ENCODE measurements at places on chromosomes 3 and 15. TPM values are rescaled to one million over a fixed set of nuclear protein-coding genes. Genes with fewer than 3 reads are reported as not detected.
A peak's percentile ranks its signal among the peaks of the same experiment; 100 is the strongest.

The SLC7A14 gene
- total RNA-seq, result 2.8 TPM

GRCh38 chr3:71513081-71513480 is 70.4 kb downstream of the FOXP1 start:
- DNase-seq, result no peak
- H3K27ac ChIP-seq, result no peak overlapping the region
- peaks cover 59% of the 10 kb centered on the region for H3K4me1 ChIP-seq
- H3K27me3 ChIP-seq, result no peaks in the 10 kb centered on the region

- DNase-seq, result peak; percentile 75
- H3K4me3 ChIP-seq, result peak overlapping the region; percentile 83
- H3K36me3 ChIP-seq, result peaks cover 22% of the 10 kb centered on the region
- H3K27ac ChIP-seq, result peak overlapping the region; percentile 85
- no peaks in the 10 kb centered on the region for H3K27me3 ChIP-seq
Measured at GRCh38 chr3:52055537-52056351, 627 bp downstream of the DUSP7 start.

DNA sequence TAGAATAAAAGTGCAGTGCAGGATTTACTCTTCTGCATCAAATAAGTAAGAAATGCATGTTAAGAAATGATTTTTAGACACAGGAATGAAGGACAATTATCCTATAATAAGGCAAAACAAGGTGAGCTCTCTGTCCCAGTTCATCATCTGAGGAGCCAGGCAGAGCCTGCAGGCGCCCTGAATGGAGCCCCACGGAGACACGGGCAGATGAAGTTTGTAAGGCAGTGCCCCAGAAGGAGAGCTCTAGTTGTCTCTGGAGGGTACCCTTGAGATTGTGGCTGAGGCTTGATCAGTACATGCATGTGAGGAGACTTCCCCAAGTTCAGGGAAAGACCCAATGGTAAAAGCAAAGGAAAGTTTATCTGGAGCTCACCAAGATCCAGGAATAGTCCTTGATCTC is 50.3 kb downstream of the ATP10A start:
- H3K4me1 ChIP-seq, result no peaks in the 10 kb centered on the region
- H3K27ac ChIP-seq, result no peak overlapping the region
- H3K36me3 ChIP-seq, result no peaks in the 10 kb centered on the region
- DNase-seq, result no peak
- H3K27me3 ChIP-seq, result no peaks in the 10 kb centered on the region

GRCh38 chr15:75232826-75233503 is 25.2 kb upstream of the GOLGA6C start:
- H3K4me1 ChIP-seq, result no peaks in the 10 kb centered on the region
- H3K4me3 ChIP-seq, result no peak overlapping the region
- H3K36me3 ChIP-seq, result no peaks in the 10 kb centered on the region

- peak overlapping the region; percentile 71 for H3K27ac ChIP-seq
- no peaks in the 10 kb centered on the region for H3K36me3 ChIP-seq
- H3K27me3 ChIP-seq, result no peaks in the 10 kb centered on the region
- DNase-seq, result no peak
- H3K4me3 ChIP-seq, result no peak overlapping the region
Measured at GRCh38 chr3:100005665-100006393, 108.5 kb downstream of the FILIP1L start.

The TLE3 gene
- 51.2 TPM for total RNA-seq

The BUB1B gene
- total RNA-seq, result 2.0 TPM

GRCh38 chr3:128218548-128219257 is 65.4 kb downstream of the EEFSEC start:
- H3K27ac ChIP-seq, result no peak overlapping the region
- H3K36me3 ChIP-seq, result no peaks in the 10 kb centered on the region
- DNase-seq, result no peak
- H3K4me3 ChIP-seq, result no peak overlapping the region

DNA sequence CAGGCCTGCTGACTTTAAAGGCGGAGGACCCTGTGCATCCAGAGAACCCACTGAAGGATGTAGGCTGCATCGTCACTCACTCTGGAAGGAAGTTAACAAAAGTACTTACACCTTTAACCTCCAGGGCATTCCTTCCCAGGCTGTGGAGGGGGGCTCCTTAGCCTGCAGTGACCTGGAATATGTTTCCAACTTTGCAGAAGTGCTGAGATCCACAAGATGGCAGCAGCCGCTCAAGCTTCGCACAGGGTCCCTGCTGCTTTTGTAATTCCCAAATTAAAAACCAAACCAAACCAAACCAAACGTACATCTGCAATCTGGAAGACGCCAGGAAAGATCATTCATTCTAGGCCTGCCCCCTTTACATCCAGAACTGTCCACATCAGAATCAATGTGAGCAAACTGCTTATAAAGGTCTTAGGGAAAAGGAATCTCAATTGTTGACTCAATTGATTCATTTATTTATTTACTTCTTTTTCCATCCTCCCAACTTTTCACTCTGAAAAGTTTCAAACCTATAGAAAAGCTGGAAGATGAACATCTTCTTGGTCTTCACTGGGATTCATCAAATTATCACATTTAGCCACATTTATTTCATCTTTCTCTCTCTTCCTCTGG is 70.5 kb upstream of the KLHL25 start:
- no peaks in the 10 kb centered on the region for H3K27me3 ChIP-seq
- no peaks in the 10 kb centered on the region for H3K36me3 ChIP-seq
- H3K4me1 ChIP-seq, result no peaks in the 10 kb centered on the region
- no peak overlapping the region for H3K4me3 ChIP-seq
- no peak overlapping the region for H3K27ac ChIP-seq
- DNase-seq, result no peak

GRCh38 chr3:76527773-76528172 is 512.1 kb upstream of the ROBO2 start:
- H3K4me3 ChIP-seq, result no peak overlapping the region
- no peaks in the 10 kb centered on the region for H3K36me3 ChIP-seq
- DNase-seq, result no peak
- no peaks in the 10 kb centered on the region for H3K27me3 ChIP-seq
- no peak overlapping the region for H3K27ac ChIP-seq
- H3K4me1 ChIP-seq, result no peaks in the 10 kb centered on the region

DNA sequence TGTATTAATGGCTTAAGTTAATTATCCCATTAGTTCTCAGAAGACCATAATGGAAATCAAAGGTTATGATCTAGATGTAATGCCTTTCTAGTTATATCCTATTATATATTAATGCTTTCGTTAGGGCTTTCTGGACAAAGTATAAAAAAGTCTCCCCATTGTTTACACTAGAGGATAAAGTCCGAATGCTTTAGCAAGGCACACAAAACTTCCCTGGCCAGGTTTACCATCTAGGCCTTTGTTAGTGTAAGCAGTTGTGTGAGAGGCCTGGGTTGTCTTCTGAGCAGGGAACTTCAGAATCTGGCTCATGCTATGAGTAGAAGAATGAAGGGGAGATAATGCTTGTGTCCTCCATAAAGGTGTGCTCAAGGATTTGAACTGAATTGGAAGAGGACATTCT is 106.3 kb upstream of the MEIS2 start:
- H3K36me3 ChIP-seq, result no peaks in the 10 kb centered on the region
- DNase-seq, result no peak
- no peaks in the 10 kb centered on the region for H3K4me1 ChIP-seq
- no peaks in the 10 kb centered on the region for H3K27me3 ChIP-seq
- H3K4me3 ChIP-seq, result no peak overlapping the region
- no peak overlapping the region for H3K27ac ChIP-seq

DNA sequence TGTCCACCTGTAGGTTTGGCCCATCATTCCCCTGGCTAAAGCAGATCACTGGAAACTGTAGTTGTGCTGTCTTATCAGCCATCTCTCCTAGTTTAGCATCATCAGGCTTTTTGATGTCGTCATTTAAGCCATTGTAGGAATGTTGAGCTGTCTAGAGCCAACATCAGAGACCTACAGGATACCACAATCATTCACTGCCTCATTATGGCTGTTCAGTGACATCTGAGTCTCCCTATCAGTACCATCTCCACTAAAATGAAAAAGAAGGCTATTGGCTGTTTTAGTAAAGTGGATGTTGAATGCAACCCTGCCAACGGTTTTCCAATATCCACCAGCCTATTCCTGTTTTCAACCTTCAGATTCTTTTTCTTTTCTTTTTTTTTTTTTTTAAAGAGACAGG is 29.2 kb downstream of the RLBP1 start:
- H3K4me1 ChIP-seq, result peaks cover 5% of the 10 kb centered on the region
- no peak overlapping the region for H3K27ac ChIP-seq
- H3K36me3 ChIP-seq, result peaks cover 100% of the 10 kb centered on the region
- no peaks in the 10 kb centered on the region for H3K27me3 ChIP-seq

GRCh38 chr3:131082246-131082645 is 55.6 kb downstream of the NEK11 start:
- no peak for DNase-seq
- no peak overlapping the region for H3K27ac ChIP-seq
- peaks cover 2% of the 10 kb centered on the region for H3K36me3 ChIP-seq
- no peaks in the 10 kb centered on the region for H3K27me3 ChIP-seq
- no peak overlapping the region for H3K4me3 ChIP-seq

- H3K27me3 ChIP-seq, result no peaks in the 10 kb centered on the region
- no peak for DNase-seq
- no peak overlapping the region for H3K27ac ChIP-seq
- H3K4me1 ChIP-seq, result peaks cover 67% of the 10 kb centered on the region
- H3K36me3 ChIP-seq, result no peaks in the 10 kb centered on the region
- no peak overlapping the region for H3K4me3 ChIP-seq
Measured at GRCh38 chr15:73928971-73929627, 2.8 kb downstream of the LOXL1 start.

GRCh38 chr3:139638518-139638917 is 39.3 kb downstream of the NMNAT3 start:
- H3K4me3 ChIP-seq, result no peak overlapping the region
- no peaks in the 10 kb centered on the region for H3K27me3 ChIP-seq
- H3K27ac ChIP-seq, result no peak overlapping the region
- no peaks in the 10 kb centered on the region for H3K4me1 ChIP-seq

GRCh38 chr3:148878095-148878494 is 13.0 kb downstream of the CPA3 start:
- H3K27me3 ChIP-seq, result no peaks in the 10 kb centered on the region
- H3K36me3 ChIP-seq, result no peaks in the 10 kb centered on the region
- no peak for DNase-seq
- H3K27ac ChIP-seq, result no peak overlapping the region

DNA sequence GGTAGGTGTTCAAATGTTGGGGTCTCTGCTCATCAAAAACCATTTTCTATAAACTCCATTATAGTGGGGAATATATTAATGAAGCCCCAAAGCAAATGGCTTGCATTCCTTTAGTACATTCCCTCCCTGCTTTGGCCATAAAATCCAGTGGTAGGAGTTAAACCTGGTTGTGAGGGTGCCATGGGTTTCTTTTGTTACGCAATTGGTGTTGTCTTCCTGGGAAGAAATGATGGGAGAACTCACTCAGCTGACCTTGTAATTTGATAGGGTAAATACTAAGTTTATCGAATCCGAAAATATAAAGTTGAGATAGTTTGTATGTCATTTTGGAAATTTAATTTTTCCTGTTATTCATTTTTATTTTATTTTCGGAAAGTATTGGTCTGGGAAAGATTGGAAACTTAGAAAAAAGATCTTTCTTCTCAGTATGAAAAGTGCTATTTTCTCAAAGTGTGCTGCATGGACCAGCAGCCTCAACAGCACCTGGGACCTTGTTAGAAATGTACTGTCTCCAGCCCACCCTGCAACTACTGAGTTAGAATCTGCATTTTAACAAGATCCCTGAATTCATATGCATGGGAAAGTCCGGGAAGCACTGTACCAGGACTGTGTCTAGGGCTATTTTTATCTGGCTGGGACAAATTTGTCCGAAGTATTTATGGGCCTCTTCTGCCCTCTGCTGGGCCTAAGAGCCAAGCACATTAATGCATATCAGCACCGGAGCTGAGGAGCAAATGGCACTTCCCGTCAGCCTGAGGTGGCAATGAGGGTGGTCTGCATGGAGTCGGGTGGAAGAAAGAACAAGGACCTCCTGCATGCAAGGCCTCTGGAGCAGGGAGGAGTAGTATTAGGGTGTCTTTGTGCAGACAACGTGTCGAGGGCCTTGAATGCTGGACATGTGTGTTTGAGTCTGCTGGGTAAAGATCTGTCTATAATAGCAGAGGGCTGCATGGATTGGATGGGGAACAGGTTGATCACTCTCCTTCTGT is 54.7 kb downstream of the FAM81A start:
- H3K4me3 ChIP-seq, result no peak overlapping the region
- H3K27ac ChIP-seq, result no peak overlapping the region
- H3K27me3 ChIP-seq, result no peaks in the 10 kb centered on the region
- peaks cover 5% of the 10 kb centered on the region for H3K4me1 ChIP-seq
- peak; percentile 69 for DNase-seq
- H3K36me3 ChIP-seq, result no peaks in the 10 kb centered on the region

GRCh38 chr3:156964577-156964976 is 138.4 kb downstream of the LEKR1 start:
- no peak overlapping the region for H3K27ac ChIP-seq
- no peaks in the 10 kb centered on the region for H3K4me1 ChIP-seq
- DNase-seq, result no peak
- no peaks in the 10 kb centered on the region for H3K36me3 ChIP-seq
- H3K27me3 ChIP-seq, result no peaks in the 10 kb centered on the region
- H3K4me3 ChIP-seq, result no peak overlapping the region

DNA sequence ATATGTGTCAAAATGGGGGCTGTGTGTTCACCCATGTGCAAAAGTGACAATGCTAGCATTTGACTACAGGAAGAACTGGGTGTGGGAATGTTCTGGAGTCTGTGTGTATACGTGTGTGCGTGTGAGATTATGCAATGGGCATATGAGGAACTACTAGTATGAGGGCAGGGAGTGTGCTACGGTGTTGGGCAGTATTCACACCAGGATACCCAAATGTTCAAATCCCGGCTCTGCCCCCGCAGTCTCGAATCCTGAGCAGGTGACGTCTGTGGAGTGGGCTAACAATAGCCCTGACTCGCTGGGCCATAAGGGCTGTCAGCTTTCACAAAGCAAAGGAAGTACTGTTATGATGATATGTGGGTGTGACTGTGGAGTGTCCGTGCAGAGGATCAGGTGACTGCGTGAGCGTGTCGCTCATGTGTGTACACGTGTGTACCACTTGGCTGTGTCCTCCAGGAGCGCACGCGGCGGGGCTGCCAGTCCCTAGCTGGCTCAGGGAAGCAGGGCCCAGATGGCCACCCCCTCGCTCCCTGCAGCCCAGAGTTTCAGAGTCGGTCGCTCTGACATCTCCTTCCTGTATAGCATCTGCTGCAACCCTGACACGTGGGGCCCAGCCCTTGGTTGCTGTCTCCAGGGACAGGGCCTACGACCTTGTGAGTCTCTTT is 27.2 kb downstream of the IQSEC1 start:
- DNase-seq, result no peak
- no peaks in the 10 kb centered on the region for H3K27me3 ChIP-seq
- no peak overlapping the region for H3K4me3 ChIP-seq
- no peaks in the 10 kb centered on the region for H3K4me1 ChIP-seq
- H3K36me3 ChIP-seq, result no peaks in the 10 kb centered on the region

Measured in sigmoid colon (tissue), 7 donors.